Hematopoietic multipotent progenitor cell (in vitro differentiated cells): ENCODE measurements at places on chromosomes 2 and 18. TPM values are rescaled to one million over a fixed set of nuclear protein-coding genes. Genes with fewer than 3 reads are reported as not detected.

- DNase-seq: no peak
These were observed 454.7 kb downstream of the CBLN2 start for GRCh38 chr18:72089432-72089831.

DNA sequence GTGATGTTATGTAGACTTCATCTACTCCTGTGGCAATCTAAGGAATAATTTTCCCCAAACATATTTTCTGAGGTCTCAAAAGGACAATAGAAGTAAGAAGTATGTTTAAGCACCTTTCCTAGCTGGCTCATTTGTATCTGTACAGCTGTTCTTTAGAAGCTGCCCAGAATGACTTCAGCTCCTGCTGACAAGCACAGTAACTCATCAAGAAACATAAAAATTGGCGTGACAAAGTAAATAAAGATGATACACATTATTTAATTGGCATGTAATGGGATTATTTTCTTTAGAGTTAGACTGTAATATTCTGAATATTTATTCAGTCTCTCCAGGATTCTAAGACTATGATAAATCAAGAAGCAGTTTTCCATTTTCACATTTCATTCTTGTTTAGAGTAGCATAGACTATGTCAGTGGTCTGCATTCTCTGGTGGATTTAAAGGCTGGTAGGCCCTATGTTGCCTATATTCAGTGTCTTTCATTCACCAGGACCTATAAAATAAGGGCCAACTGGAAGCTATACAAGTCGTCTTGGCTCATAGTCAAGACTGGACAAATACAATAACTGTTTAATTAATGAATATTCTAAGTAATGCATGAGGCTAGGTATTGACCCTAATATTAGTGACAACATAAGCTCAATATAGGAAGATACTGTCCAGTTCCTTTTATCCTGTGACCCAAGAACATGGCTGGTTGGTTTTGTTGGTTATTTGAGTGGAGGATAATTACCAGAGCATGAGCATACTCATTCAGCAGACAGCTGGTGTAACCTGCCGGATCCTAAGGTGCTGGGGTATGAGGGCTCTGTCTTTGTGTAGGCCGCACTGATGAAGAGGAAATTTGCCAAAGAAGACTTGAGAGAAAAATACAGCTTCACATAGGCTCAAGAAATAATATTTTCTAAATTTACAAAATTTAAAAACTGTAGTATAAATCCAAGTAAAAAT is 107.0 kb downstream of the PDE1A start:
- no peak for DNase-seq

DNA sequence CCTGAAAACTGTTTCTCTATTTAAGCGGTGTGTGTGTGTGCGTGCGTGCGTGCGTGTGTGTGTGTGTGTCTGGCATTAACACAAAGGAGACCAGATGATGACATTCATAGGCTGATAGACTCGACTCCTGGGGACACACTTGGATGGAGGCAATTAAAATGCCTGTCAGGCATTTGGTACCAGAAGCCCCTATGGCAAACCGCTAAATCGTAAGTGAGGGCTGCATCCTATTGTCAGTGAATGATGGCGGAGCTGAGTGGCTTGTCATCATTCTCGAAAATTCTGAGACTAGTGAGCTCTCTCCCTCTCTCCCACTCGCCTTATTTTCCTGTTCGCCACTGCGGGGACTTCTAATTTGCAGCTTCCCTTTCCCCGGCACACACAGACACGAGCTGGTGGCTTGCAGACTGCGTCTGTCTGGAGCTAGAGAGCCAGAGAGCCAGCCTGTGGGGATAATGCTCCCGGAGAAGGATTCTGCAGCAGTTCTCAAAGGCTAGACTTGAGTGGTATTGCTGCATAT is 155.4 kb downstream of the MAP2 start:
- no peak for DNase-seq

DNA sequence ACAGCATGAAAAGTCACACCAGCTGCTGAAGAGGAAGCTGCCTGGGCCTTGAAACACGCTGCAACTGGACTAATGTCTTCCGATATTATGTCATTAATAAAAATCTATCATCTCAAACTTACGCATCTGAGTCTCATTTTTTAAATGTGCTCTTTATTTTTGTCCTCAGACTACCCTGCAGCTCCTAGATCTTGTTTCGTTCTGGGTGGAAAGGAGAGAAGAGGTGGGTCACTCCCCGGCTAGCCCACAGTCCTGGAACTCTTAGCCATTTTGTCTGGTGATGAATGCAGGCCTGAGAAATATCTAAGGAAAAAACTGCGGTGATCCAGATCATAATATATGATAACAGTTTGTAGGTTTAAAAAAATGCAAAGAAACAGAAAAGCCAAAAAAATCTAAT is 73.3 kb downstream of the TXNL1 start:
- no peak for DNase-seq

DNA sequence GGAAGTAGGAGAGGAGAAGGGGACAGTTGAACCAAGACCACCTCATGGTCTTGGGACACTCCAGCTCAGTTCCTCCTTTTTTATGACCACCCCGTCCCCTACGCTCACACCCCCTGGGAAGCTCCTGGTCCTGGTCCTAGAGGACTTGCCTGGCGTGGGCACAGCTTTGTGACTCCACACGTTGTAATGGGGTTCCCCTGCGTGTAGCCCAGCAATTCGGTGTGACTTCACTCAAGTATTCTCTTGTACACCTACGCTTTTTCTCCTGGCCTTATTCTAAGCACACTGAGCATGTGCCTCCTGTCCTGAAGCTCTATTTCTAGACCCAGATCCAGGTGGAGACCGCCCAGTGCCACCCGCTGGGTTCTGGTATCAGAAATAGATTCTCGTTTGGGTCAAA is 36.1 kb upstream of the B3GNT7 start:
- DNase-seq: no peak

- no peak for DNase-seq
These were observed 63.6 kb downstream of the TNS1 start for GRCh38 chr2:217939220-217939619.

The CPLX4 gene
- total RNA-seq: not detected

The RGPD3 gene
- total RNA-seq: 0.27 TPM

The GLS gene
- 80.0 TPM for total RNA-seq
